Cardiac muscle cell (in vitro differentiated cells and primary cell): ENCODE measurements at places on chromosomes 5 and 9.
A peak's percentile ranks its signal among the peaks of the same experiment; 100 is the strongest.

DNA sequence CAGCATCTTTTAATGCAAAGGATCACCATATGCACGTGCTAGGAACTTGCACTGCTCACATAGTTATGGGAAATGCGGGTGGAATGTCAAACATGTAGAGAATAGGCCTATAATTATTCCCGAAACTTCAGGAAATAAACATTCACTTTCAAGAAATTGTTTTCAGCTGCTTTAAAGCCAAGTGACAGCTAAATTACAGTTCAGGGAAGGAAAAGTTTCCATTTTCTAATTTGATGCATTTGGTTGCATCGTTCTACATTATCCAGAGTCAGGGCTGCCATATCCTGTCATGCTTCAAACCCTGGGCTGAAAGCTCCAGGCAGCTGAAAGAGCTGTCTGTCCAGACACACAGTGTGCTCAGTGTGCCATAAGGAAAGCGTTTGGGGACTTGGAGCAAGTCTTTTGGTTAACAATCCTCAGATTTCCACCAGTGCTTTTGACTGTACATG, 518.1 kb downstream of the CSNK1G3 start:
- DNase-seq = no peak

DNA sequence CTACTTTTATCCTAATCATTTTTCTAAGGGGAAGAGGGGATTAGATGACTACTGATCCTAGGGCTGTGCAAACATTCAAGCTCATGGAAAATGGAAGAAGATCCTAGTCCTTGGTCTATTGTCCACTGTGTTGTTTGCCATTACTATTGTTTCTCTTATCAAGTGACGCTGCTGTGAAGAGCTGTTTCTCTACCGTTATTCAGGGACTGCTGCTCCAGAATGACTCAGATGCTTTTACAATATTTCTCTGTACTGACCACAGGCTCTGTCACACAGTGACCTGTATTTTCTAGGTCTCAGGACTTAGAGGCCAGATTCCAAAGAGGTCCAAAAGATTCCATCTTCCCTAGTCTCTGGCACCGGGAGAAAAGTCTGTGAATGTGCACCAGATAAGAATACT, 159.5 kb upstream of the CHD1 start:
- no peak for DNase-seq

DNA sequence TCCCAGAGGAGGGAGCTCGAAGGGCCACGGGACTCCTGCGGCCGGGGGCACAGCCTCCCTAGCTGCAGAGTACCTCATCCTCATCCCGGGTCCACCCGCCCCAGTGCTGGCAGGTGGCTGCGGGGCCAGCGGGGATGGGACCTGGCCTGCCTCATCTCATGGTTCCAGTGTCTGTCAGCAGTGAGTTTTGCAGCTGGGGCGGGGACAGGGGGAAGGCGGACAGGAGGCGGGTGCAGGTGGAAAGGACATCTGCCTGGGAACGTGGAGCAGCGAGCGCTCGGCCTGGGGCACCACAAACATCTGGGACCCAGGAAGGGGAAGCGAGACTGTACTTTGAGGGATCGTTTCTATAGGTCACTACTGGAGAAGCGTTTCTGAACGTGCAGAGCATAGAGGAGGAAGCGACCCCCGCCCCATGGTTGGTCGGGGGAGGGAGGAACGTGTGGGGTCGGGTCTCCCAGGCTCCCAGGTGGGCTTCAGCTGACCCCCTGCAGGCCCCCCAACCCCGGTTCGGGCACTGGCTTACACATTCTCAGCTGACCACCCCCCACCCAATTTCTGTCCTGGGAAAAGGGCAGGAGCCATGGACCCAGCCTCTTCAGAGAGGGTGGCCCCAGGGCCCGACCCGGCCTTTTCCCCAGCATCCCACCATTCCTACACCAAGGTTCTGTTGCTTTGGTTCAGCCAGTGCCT, 56.5 kb upstream of the NOTCH1 start:
- DNase-seq = no peak

DNA sequence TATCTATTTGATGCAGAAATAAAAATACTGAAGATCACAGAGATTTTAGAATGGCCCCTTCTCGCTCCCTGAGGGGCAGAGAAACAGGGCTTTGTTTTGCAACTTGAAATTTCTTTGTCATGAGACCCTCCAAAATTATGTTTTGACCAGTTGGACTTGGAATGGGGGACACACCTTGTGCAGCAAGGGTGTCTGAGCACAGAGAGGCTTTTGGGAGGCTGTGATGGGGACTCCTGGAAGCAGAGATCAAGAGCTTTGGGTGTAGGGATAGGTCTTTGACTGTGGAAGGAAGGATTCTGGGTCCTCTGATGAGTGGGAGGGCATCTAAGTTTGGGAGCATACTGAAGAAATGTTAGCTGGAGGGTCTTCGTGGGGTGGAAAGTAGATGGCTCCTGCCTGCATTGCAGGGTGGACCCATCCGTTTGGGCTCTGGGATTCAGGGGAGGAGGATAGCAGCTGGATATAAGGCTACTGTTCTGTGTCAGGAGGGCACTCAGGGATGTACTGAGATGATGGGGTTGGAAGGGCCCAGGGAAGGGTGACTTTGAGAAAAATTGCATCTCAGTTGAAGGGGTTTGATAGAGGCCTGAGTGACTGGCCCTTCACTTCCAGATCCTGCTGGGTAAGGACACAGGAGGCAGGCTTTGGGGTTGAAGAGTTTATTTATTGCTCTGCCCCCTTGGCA, 1.8 kb upstream of the MYORG start:
- DNase-seq = no peak

DNA sequence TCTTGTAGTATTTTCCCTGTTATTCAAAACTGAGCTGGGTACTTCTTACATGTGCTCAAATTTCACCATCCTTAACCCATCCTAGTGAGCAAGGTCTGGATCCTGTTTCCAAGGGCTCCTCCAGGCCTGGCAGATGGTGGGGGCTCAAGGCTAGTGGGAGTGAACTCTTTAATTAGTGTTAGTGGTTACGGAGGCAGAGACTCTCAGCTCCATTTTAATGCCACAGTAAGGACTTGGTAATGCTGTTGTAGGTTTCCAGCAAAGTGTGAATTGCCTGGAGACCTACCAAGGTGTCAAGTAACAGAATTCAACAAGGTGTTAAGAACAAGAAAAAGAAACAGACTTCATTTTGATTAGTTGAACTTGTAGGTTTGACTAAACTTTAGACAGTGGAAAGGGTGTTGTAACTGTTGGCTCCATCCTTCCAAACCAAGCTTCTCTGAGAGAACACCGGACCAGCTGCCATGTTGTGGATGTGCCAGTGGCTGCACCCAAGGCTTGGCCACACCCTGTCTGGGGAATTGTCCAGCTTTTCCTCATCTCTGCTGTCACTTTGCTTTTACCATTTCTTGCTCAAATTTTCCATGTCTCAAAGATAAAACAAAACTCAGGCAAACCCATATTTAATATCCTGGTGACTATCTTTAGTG, 98.7 kb downstream of the ADCY2 start:
- no peak for DNase-seq

- peak; percentile 78 for DNase-seq
These were observed at the start of gene FRMD3 for GRCh38 chr9:83538172-83538889. Gene FRMD3, minus strand, starts transcription at chr9:83538401. Its CDS starts 170 bp downstream, at chr9:83538231.

DNA sequence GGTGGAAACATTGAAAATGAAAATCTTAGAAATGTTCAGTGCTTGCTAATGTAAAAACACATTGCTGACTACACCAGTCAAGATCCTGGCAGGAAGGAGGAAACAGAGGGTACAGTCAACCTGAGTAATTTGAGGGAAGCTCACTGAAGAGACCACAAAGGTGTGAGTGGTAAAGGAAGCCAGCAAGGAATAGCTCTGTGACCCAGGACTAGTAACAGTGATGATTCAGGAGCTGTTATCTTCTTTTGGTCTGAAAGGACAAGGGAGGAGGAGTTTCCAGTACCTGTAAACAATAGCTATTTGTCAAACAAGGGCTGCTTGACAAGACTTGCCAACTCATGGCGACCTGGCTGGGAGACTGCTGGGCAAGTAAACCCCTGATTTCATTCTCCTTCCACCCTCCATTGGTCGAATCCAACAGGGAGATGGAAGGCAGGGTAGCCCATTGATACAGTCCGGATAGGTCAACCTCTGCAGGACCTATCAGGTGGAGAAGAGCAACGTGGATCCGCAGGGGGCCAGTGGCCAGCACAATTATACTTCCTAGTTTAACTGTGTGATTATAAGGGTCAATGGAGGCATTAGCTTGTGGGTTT, 68.1 kb downstream of the MAMDC2 start:
- DNase-seq = no peak

GRCh38 chr9:84123648-84124406, 143.2 kb downstream of the RMI1 start:
- DNase-seq = no peak

- peak; percentile 81 for DNase-seq
These were observed 5.8 kb upstream of the ENG start for GRCh38 chr9:127860260-127860659.

GRCh38 chr9:73640971-73641370, 489.3 kb downstream of the ANXA1 start:
- no peak for DNase-seq

DNA sequence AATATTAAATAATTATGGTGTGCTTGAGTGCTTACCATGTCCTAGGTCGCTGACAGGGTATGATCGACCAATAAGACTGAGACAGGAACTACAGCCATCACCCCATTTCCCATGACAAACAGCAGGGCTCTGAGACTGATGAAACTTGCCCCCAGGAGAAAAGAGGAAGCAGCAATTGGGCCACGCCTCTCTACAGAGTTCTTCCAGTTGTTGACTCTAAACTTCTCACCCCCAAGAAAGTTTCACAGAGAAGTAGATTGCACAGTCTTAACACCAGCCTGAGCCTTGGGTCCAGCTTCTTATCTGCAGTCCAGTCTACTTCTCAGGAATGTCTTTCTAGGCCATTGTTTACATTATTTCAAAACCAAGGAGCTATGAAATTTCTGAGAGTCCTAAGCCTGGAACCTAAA, 182.2 kb upstream of the ANKRD55 start:
- DNase-seq = peak; percentile 86

DNA sequence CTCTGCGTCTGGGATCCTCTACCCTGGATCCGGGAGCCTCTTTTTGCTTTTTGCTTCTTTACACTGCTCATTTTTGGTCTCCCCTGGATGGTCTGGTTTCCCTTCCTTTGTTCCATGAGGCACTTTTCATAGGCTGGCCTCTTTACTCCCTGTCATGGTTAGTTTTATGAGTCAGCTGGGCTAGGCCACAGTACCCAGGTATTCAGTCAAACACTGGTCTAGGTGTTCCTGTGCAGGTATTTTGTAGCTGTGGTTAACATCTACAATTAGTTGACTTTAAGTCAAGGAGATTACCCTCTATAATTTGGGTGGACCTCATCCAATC, 17.5 kb downstream of the ANKRD33B start:
- no peak for DNase-seq

- DNase-seq = peak; percentile 54
These were observed 7.0 kb downstream of the MAMDC4 start for GRCh38 chr9:136858844-136859757.

DNA sequence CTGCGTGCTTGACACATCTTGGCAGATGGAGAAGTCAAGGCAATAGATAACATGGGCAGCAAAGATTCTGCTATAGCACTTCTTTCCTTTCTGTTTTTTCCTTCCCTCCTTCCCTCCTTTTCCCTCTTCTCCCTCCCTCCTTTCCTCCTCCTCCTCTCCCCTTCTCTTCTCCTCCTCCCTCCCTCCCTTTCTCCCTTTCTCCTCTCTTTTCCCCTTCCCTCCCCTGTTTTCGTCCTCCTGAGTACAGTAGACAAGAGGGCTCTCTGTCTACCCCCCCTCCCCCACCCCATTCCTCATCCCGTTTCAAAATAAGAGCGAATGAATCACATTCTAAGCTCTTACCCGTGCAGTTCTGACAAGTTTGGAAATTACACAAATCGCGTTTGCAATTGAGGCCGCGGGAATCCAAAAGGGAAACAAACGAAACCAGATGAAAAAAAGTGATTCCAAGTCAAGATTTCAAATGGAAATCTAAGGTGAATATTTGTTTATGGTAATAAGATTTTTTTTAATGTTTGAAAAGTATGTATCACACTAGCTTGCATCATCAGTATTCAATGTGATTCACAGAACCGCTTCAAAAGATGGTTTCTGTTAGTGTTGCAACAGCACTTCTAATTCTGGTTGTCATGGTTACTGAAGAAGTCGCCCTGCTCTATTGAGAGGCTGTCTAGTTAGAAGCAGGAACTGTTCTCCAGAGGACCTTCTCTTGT, 1.3 kb downstream of the NIM1K start:
- DNase-seq = no peak

DNA sequence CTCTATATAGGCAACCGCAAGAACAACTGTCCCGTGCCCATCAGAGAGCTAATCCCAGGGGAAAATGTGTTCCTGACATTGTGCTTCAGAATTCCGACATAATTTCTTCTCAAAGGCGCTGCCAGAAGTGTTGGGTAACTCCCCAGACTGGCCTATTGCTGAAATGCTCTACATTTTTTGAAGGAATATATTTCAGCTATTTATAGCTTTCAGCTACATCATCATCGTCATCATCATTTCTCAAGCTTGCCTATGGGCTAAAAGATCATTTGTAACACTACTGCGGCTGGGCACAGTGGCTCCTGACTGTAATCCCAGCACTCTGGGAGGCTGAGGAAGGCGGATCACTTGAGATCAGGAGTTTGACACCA, 49.7 kb downstream of the MYO10 start:
- DNase-seq = peak; percentile 97

- DNase-seq = no peak
These were observed 358.6 kb downstream of the ADGRV1 start for GRCh38 chr5:90916947-90917800.

DNA sequence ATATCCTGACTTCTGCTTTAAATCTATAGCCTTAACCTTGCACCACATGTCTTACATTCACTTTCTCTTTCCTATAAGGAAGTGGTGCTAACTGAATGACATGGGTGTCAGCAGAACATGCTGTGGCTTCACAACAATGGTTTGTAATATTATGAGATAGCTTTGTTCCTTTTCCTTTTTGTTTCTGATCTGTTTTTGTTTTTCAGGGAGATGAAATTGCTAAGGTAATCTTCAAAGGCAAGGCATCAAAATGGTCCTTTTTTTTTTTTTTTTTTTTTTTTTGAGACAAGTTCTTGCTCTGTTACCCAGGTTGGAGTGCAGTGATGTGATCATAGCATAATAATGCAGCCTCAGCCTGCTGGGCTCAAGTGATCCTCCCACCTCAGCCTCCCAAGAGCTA, 53.6 kb upstream of the RANBP6 start:
- DNase-seq = no peak

DNA sequence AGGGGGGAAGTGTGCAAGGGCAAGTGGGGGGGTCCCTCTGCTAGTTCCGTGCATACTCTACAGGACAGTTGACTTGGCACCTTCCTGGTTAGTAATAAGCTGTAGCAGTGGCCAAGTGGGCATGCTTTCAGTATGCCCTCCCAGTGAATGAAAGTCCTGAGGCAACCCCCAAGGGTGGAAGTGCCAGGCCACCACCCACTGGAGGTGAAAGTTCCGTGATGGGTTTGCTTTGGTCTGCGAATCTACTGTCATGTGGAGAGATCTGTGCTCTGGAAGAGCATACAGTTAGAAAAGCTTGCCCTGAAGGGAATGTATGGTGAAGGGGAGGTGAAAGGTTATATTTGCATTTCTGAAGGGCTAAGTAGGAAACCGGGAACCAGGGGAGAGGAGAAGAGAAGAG, 10.3 kb downstream of the FXN start:
- no peak for DNase-seq
